Activated CD8-positive, alpha-beta memory T cell treated with anti-CD3 and anti-CD28 coated beads for 4 hours (primary cell): ENCODE measurements at places on chromosomes 6 and 20.

DNA sequence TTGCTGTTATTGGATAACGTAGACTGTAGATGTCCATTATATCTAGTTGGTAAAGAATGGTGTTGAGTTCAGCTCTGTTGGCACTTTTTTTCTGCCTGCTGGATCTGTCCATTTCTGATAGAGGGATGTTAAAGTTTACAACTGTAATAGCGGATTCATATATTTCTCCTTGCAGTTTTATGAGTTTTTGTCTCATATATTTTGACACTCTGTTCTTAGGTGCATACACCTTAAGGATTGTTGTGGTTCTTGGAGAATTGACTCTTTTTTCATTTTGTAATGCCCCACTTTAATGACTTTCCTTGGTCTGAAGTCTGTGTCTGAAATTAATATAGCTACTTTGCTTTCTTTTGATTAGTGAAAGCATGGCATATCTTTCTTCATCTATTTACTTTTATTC is 16.1 kb downstream of the STXBP5 start:
- DNase-seq = no peak

DNA sequence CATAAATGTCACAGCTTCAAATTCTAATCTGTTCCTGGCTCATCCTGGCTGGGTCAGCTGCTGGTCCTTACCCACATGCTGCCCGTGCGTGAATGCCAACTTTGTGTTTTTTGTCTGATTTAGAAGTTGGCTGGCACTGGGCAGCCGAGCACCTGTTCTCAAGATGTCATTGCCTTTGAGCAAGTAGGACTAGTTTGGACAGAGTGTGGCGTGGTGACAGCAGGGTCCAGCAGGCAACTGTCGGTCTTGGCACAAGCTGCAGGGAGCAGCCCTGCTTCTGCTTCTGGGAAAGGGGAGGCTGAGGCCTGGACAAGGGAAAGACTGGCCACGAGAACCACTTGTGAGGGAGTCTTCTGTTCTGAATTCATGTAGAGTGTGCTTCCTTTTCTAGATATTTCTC is 26.4 kb upstream of the ADRM1 start:
- DNase-seq = no peak

GRCh38 chr20:6994452-6994851 is 227.0 kb downstream of the BMP2 start:
- DNase-seq = no peak

DNA sequence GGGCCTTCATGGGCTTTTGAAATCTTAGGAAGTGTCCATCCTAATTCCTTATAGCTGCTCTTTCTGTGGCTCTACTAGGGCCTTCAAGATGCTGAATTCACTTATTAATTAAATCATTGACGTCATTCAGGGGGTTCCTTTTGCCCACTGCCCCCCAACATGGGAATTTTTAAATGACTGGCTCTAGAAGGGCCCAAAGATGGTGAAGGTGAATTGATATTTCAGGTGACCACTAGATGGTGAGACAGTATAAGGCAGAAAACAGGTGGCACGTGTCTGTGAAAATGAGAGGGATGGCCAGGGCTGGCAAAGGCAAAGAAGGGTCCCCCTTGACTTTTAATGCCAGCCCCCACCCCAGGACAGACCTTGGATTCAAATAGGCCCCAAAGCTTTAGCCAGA is 11.8 kb downstream of the GNAS start:
- no peak for DNase-seq

DNA sequence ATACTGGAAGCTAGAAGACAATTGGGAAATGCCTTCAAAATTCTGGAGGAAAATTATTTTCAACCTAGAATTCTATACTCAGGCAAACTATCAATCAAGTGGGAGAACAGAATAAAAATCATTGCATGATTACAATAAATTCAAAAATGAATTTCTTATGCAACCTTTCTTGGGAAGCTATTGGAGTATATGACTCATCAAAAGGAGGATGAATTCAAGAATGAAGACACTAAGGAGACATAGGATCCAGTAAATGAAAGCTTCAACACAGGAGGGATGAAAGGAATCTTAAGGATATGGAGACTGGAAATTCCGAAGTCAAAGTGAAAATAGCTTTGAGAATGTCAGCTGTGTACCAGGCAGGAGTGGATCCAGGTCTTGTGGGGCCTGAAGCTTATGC is 12.6 kb upstream of the UBR2 start:
- DNase-seq = no peak

- DNase-seq = no peak
Measured at GRCh38 chr6:57209030-57209429, 13.1 kb downstream of the RAB23 start.

DNA sequence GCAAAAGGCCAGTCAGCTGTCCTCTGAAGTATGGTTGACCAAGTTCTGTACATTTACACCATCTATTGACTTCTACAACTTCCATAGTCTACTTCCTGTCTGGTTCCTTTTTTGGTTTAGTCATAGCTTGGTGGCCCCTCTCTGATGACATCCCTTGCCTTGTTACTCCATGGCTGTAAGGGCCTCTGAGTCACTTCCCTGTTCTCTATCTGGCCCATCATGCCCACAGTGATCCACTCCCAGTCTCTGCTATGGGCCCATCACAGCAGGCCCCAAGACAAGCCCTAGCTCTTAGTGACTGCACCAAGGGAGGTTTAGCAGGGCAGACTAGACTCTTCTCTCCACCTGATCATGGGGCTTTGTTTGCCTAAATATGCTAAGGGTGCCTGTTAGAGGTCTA is 441.6 kb downstream of the HACE1 start:
- DNase-seq = no peak

DNA sequence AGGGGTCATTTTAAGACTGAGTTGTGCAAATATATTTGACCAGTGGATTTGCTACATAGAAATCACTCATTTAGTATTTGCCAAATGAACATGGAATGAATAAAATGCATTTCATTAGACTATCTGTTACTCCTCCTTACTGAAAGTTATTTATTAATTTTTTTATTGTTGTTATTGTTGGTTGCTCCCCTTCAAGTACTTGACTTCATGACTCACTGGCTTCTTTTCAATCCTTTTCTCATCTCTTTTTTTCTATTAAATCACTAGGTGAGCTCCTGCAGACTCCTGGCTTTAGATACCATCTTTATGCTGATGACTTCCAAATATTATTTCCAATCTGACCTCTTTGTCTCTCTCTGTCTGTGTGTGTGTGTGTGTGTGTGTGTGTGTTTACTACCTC is 192.2 kb upstream of the FAM83B start:
- DNase-seq = no peak

- DNase-seq = no peak
Measured at GRCh38 chr6:135314543-135314942, 133.4 kb downstream of the MYB start.

DNA sequence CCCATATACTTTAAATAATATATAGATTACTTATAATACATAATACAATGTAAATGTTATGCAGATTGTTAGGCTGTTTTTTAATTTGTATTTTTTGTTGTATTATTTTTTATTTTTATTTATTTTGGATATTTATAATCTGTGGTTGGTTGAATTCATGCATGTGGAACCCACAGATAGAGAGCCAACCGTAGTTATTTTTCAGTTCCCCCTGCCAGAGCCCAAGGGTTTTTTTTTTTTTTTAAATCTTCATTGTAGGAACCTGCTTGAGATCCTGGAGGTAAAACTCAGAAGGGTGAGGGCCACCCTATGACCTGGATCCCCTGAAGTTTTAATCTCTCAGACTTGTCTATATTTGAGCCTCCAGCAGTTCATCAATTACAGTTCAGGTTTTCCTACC is 133.2 kb downstream of the B3GAT2 start:
- DNase-seq = no peak

DNA sequence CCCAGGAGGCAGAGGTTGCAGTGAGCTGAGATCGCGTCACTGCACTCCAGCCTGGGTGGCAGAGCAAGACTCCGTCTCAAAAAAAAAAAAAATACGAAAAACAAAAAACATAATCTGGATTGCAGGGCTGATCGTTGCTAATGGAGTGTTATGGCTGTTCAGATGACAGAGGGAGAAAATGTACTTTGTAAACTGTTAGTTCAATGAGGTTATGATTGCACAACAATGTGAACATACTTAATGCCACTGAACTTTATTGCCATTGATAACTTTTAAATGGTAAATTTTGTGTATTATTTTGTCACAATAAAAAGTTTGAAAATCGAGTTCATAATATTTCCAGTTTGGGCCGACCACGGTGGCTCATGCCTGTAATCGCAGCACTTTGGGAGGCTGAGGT is 10.5 kb downstream of the C20orf173 start:
- DNase-seq = no peak

- no peak for DNase-seq
Measured at GRCh38 chr6:45637611-45638257, 260.0 kb upstream of the SUPT3H start.

GRCh38 chr6:116020738-116021137 is 40.0 kb downstream of the FRK start:
- DNase-seq = no peak

GRCh38 chr6:131730264-131730663 is 19.4 kb upstream of the CTAGE9 start:
- DNase-seq = no peak

- no peak for DNase-seq
Measured at GRCh38 chr20:25285856-25286798, 38.2 kb downstream of the PYGB start.

DNA sequence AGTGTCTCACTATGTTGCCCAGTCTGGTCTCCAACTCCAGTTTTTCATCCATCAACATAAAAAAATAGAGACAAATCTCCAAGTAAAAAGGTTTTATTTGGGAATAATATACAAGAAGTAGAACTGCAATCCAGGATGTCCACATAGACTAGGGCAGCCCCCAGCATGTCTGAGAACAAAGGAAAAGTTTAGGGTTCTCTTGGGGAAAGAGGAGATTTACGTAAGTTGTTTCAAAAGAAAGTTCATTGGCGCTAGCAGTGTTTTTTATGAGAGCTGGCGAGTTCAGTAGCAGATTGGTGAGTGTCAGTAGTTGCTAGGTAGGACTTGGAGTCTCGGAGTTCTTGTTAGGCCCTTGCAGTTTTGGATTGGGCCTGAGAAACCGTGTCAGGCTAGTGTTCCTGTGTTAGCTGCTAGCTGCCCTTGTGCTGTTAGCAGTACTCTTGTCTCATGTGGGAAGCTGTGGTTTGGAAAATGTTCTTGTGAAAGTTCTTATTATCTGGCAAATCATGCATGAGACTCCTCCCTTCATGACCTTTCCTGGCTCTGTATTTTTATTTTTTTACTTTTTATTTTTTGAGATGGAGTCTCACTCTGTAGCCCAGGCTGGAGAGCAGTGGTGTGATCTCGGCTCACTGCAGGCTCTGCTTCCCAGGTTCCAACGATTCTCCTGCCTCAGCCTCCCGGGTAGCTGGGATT is 24.7 kb downstream of the TTLL9 start:
- DNase-seq = no peak

DNA sequence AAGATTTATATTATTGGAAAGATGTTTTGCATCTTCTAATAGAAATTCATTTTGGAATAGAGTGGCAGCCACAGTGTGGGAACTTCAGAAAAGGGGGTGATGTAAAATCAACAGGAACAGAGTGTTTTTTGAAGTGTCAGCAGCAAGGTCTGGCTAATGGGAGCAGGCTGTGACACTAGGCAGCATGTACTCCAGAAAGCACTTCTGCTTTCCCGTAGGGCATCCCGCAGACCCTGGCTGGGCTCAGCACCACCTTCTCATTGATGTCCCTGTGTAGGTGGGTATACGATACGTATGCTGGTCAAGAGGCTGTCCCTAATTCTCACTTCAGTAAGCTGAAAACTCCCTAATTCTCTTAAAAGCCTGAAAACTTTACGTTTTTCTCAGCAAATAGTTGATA is 74.7 kb downstream of the EYA4 start:
- DNase-seq = no peak

DNA sequence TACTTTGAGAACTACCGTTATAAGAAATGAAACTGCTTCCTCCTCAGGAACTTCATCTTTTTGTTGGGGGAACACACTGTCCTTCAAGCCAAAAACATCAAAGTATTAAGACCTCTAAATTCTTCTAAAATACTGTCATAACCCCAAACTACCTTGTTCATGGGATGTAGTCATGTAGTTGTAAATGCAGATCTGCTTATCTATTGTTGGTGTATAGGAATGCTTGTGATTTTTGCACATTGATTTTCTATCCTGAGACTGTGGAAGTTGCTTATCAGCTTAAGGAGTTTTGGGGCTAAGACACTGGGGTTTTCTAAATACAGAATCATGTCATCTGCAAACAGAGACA is 282.9 kb upstream of the RUNX2 start:
- no peak for DNase-seq
